Naive thymus-derived CD8-positive, alpha-beta T cell (primary cell): ENCODE measurements at places on chromosomes 3 and 15.

GRCh38 chr3:134029256-134029733 lies 430 bp downstream of the SLCO2A1 start:
- DNase-seq, result no peak
- peak overlapping the region; percentile 70 for H3K4me3 ChIP-seq
- no peak overlapping the region for H3K27ac ChIP-seq
- no peaks in the 10 kb centered on the region for H3K36me3 ChIP-seq

GRCh38 chr3:183008800-183009199 lies 28.5 kb upstream of the DCUN1D1 start:
- no peak overlapping the region for H3K4me3 ChIP-seq
- no peak overlapping the region for H3K27ac ChIP-seq
- no peaks in the 10 kb centered on the region for H3K4me1 ChIP-seq

DNA sequence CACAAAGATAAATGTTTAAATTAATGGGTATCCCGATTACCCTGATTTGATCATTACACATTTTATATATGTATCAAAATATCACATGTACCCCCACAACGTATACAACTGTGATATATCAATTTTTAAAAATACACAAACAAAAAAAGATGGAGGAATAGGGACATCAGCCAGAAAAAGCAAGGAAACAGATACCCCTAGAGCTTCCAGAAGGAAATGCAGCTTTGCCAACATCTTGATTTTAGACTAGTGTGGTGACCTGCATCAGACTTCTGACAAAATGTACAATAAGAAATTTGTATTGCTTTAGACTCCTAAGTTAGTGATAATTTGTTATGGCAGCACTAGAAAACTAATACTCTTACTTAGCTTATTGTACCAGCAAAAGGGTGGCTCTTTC lies 483.8 kb downstream of the TUSC7 start:
- no peak overlapping the region for H3K4me3 ChIP-seq
- no peaks in the 10 kb centered on the region for H3K36me3 ChIP-seq
- DNase-seq, result no peak
- H3K27ac ChIP-seq, result no peak overlapping the region

GRCh38 chr3:11581237-11582190 lies 62.2 kb downstream of the VGLL4 start:
- H3K36me3 ChIP-seq, result peaks cover 9% of the 10 kb centered on the region
- H3K27me3 ChIP-seq, result no peaks in the 10 kb centered on the region
- H3K4me3 ChIP-seq, result peak overlapping the region; percentile 84
- DNase-seq, result no peak
- peaks cover 70% of the 10 kb centered on the region for H3K4me1 ChIP-seq

DNA sequence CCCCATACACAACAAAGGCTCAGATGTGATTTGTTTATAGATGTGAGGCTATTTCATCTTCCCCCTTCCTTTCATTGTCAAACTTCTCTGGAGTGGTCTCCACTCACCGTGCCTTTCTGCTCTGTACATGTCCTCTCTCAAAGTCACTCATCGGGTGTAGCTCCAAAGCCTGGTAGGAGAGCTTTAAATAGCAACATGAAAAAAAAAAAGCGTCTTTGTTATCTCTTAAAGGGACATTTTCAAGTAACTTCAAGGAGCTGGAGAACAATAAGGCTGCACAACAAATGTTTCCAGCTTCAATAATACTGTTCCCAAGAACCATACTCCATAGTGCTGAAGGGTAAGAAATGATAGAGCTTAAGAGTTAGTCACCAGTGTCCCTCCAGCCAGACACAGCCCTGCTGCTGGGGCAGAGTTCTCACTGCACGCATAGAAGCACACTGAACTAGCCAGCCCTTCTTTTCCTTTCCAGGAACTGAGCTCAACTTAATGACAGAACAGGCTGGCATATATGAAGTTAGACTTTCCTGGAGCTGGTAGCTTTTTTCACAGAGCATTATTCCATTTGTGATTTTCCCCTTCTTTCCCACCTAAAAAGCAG lies 8.1 kb downstream of the FBXO40 start:
- H3K27me3 ChIP-seq, result no peaks in the 10 kb centered on the region
- H3K4me1 ChIP-seq, result no peaks in the 10 kb centered on the region
- no peaks in the 10 kb centered on the region for H3K36me3 ChIP-seq

DNA sequence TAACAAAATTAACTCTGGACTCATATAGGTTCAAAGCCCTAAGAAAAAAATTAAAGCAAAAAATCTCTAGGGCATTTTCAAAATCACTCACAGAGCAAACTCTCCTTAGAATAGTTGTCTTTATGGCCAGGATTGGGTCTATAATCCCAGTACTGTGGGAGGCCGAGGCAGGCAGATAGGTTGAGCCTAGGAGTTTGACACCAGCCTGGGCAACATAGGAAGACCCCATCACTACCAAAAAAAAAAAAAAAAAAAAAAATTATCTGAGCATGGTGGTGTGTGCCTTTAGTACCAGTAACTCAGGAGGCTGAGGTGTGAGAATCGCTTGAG lies 378.1 kb upstream of the TGFBR2 start:
- no peaks in the 10 kb centered on the region for H3K27me3 ChIP-seq
- DNase-seq, result no peak
- H3K36me3 ChIP-seq, result no peaks in the 10 kb centered on the region
- H3K4me1 ChIP-seq, result peaks cover 12% of the 10 kb centered on the region

DNA sequence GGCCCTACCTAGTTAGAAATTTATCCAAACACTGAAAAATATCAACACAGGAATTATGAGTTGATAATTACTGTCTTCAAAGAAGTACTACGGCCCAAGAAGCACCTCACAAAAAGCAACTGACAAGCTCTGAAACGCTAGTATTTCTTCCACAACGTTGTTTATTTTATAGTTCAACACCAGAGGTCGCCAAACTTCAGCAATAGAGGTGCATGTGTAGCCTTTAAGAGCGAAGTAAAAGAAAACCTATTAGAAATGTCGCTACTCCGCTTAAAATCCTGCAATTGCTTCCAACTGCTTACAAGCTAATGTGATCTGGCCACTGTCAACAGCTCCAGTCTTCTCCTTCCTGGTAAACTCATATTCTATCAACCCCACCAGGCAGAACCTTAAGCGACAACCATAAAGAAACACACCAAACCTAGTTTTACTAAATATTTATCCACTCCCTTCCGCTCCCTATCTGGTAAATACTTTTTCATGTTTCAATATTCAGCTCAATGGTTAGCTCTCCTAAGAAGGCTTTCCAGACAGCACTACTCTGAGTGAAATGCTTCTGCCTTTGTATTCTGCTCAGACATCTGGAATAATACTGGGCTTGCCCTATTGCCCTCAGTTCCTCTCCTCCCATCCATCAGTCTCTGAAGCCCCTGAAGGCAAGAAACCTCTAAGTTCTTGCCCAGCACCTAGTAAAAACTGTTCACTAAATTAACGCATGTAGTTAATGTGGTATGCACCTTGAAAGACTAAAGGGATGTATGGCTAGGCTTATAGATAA lies 110.2 kb downstream of the NR1I2 start:
- DNase-seq, result peak; percentile 34
- H3K36me3 ChIP-seq, result peaks cover 18% of the 10 kb centered on the region
- H3K27me3 ChIP-seq, result no peaks in the 10 kb centered on the region

- no peaks in the 10 kb centered on the region for H3K27me3 ChIP-seq
- H3K36me3 ChIP-seq, result peaks cover 2% of the 10 kb centered on the region
- no peak for DNase-seq
- no peak overlapping the region for H3K4me3 ChIP-seq
- no peaks in the 10 kb centered on the region for H3K4me1 ChIP-seq
- H3K27ac ChIP-seq, result no peak overlapping the region
Measured at GRCh38 chr3:106880206-106880605, 497.0 kb upstream of the CCDC54 start.

DNA sequence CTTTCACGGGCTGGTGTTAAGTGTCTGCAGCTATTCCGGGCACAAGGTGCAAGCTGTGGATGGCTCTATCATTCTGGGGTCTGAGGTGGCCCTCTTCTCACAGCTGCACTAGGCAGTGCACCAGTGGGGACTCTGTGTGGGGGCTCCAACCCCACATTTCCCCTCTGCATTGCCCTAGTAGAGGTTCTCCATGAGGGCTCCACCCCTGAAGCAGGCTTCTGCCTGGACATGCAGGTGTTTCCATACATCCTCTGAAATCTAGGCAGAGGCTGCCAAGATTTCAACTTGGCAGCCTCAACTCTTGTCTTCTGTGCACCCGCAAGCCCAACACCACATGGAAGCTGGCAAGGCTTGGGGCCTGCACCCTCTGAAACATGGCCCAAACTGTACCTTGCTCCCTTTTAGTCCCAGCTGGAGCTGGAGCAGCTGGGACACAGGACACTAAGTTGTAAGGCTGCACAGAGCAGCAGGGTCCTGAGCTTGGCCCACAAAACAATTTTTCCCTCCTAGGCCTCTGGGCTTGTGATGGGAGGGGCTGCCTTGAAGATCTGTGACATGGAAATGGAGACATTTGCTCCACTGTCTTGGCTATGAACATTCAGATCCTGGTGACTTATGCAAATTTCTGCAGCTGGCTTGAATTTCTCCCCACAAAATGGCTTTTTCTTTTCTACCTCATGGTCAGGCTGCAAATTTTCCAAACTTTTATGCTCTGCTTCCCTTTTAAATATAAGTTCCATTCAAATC lies 6.0 kb upstream of the RPL39L start:
- H3K4me3 ChIP-seq, result no peak overlapping the region
- no peak for DNase-seq
- H3K27ac ChIP-seq, result no peak overlapping the region
- no peaks in the 10 kb centered on the region for H3K4me1 ChIP-seq
- H3K36me3 ChIP-seq, result peaks cover 21% of the 10 kb centered on the region

- no peaks in the 10 kb centered on the region for H3K27me3 ChIP-seq
- H3K4me3 ChIP-seq, result no peak overlapping the region
- no peaks in the 10 kb centered on the region for H3K36me3 ChIP-seq
- no peak for DNase-seq
- no peak overlapping the region for H3K27ac ChIP-seq
Measured at GRCh38 chr3:61684386-61684785, 123.0 kb downstream of the PTPRG start.

- peaks cover 5% of the 10 kb centered on the region for H3K36me3 ChIP-seq
- no peak for DNase-seq
- H3K27me3 ChIP-seq, result peaks cover 1% of the 10 kb centered on the region
- H3K27ac ChIP-seq, result no peak overlapping the region
- no peak overlapping the region for H3K4me3 ChIP-seq
Measured at GRCh38 chr3:37645517-37646380, 215.9 kb upstream of the CTDSPL start.

- no peak overlapping the region for H3K4me3 ChIP-seq
- H3K27ac ChIP-seq, result no peak overlapping the region
- no peak for DNase-seq
- H3K36me3 ChIP-seq, result peaks cover 77% of the 10 kb centered on the region
- H3K4me1 ChIP-seq, result no peaks in the 10 kb centered on the region
Measured at GRCh38 chr15:50605462-50605861, 59.0 kb upstream of the USP50 start.

- no peaks in the 10 kb centered on the region for H3K27me3 ChIP-seq
- peaks cover 7% of the 10 kb centered on the region for H3K36me3 ChIP-seq
- peaks cover 4% of the 10 kb centered on the region for H3K4me1 ChIP-seq
Measured at GRCh38 chr15:77964193-77964592, 113.3 kb downstream of the TBC1D2B start.

DNA sequence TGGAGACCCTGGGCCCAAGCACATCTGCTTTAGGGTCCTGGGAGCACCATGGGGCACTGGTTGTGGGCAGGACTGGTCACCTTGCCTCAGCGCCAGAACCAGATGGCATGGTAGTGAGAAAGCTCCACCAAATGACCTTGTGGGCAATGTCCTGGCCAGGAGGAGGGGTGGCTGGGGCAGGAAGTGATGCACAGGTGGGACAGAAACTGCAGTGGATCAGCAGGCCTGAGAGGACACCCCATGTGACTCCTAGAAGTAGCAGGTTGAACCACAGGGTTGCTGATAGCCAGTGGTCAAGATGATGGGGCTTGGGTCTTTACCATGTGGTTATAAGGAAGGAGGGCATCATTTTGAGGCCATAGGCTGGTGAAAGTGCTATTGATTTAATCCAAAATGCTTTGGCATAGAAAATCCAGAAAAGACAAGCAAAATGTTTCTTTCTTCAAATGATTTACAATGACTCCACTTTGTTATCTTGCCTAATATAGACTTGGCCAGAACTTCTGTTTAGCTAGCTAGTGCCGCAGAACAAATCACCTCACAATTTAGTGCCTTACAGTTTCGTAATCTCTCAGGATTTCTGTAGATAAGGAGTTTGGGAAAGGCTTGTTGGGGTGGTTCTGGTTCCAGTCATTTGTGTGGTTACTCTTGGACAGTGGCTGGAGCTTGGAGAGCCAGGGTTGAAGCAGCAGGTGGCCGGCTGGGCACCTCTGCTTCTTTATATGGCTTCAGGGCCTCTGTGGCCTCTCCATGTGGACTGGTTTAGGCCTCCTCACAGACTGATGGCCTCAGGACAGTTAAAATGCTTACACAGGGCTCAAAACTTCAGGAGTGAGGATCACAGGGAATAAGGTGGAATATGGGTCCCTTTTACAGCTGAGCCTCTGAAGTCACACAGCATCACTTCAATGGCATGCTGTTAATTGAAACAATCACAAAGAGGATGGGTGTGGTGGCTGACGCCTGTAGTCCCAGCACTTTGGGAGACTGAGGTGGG lies 27.5 kb downstream of the TMEM158 start:
- peaks cover 12% of the 10 kb centered on the region for H3K27me3 ChIP-seq
- H3K4me3 ChIP-seq, result no peak overlapping the region
- no peak overlapping the region for H3K27ac ChIP-seq
- no peak for DNase-seq

- H3K27me3 ChIP-seq, result peaks cover 29% of the 10 kb centered on the region
- no peak for DNase-seq
- H3K36me3 ChIP-seq, result no peaks in the 10 kb centered on the region
- no peak overlapping the region for H3K27ac ChIP-seq
- no peak overlapping the region for H3K4me3 ChIP-seq
Measured at GRCh38 chr3:48585411-48585810, 9.7 kb downstream of the COL7A1 start.
